Lower lobe of right lung (tissue), 2 donors: ENCODE measurements at places on chromosomes 5 and 9.

DNA sequence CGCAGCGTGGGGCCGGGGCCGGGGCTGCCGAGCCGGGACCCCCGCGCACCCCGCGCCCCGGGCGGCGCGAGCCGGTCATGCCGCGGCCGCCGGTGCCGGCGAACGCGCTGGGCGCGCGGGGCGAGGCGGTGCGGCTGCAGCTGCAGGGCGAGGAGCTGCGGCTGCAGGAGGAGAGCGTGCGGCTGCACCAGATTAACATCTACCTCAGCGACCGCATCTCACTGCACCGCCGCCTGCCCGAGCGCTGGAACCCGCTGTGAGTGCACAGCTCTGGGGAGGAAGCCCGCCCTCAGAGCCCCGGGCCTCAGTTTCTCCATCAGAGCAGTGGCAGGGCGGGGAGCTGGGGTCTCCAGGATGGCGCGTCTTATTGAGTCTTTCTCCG, 335 bp downstream of the GALNT12 start:
- DNase-seq = no peak

DNA sequence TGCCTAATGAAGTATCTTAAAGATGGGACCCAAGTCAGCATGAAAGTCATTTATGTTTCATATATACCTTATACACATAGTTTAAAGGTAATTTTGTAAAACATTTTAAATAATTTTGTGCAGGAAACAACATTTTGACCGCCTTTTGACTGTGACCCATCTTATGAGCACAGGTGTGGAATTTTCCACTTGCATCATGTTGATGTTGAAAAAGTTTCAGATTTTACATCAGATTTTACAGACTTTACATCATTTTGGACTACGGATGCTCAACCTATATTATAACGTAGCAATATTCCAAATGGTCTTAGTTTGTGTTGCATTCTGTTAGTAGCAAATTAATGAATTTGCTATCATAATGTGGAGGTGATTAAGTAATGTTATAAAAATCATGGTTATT, 21.7 kb upstream of the FAM120AOS start:
- no peak for DNase-seq

GRCh38 chr5:169258372-169259000, 42.5 kb downstream of the SLIT3 start:
- DNase-seq = no peak

GRCh38 chr5:97443740-97444139, 260.7 kb upstream of the RIOK2 start:
- no peak for DNase-seq

- DNase-seq = no peak
Measured at GRCh38 chr5:35832762-35833161, 23.9 kb upstream of the IL7R start.

DNA sequence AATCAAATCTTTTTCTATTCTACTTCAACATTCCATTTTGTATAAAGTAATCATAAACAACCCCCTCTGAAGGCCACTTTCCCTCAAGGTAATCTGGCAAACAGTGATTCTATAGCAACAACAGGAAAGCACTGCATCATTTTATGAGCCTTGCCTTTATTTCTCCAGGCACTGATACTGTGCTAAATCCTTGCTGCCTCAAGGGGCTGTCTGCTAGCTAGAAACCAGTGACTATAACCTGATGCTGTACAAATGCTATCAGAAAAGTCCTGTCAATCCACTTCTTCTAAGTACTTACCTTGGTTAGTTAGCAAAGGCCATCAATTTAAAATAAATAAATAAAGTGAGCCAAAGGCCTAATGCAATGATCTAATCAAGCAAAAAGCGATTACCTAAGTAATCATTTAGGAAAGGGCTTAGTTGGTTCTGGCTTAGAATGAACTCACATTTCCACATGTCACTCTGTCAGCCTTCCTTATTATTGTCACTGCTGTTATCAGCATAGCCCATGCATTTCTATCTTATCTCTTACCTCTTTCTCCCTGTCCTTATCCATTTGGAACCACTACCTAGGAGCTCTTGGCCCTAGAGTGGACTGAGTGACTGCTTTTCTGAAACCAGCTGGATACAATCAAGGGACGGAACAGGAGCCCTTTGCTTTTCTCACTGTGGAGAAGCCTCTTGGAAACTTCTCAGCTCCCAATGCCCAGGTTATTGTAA, 246.1 kb upstream of the MEF2C start:
- no peak for DNase-seq

DNA sequence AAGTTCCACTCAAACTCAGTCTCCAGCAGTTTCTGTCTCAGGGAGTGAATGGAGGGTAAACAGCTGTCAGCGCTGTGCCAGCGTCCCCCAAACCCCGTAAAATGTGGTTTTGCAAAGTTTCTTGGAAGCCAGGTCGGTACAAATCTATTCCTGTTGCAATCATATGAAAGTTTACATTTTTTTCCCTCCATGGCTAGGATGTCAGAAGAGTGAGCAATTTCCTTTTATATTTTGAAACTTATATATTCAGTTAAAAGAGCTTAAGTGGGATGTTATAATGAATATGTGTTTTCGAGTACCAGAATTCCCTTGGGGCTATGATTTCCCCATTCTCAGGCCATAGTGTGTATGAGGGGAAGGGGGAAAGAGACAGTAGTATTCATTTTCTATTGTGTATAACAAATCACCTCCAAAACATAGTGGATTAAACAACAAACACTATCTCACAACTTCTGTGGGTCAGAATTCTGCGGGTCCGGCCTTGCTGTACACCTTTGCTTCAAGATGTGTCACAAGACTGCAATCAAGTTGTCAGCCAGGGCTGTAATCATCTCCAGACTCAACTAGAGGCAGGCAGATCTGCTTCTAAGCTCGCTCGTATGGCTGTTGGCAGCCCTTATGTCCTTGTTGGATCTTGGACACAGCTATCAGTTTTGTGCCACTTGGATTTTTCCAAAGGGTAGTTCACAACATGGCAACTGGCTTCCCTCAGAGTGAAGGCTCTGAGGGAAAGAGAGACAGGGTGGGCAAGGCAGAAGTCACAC, 107.4 kb downstream of the SNX18 start:
- no peak for DNase-seq

DNA sequence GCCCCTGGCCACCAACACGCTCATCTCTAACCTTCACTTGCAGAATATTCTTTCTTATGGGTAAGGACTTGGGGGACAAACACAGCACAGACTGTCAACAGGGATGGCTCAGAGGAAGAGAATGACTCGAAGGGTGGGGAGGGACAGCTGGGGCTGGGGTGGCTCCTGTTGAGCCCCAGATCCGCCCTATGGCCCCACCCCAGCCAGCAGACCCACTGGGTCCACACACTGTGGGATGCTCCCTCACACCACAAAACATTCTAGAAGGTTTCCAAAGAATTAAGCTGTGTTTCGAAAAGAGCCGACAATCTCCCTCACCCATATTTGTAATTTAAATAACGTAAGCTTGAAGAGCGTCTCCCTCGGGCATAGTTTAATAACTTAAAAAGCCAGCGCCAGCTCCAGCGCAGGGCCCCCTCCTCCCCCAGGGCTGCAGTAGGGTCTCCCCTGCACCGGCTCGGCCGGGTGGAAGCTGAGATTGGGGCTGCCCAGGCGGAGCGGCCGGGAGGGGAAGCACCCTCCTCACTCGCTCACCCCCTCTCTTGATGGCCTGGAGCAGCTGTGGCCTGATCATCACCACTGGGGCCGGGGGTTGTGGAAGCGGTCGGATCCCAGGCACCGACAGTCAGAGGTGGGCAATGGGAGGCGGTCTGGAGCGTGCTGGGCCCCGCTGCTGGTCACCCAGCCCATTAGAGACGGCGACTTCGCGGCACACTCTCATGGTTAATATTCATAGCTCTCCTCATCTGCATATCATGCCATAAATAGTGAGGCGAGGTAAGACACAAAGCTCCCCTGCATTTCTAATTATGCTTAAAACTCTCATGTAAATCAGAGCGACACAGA, 37.6 kb downstream of the NACC2 start:
- no peak for DNase-seq

DNA sequence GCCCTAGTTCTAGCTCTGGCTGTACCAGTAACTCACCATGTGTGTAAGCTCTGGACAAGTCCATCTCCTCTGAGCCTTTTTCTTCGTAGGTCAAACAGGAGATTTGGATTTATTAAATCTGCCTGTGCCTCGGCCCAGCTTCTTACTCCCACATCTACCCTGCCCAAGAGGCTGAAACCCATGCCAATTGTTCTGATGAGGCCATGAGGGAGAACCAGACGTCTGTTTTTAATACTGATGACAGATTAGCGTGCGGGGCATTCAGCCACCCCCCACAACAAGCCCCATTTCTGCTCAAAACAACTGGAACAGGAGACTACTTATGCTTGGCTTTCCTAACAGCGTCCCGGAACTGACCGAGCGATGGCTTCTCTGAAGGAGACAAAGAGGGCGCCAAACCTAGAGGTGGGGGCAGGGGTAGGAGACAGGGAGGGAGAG, 81.2 kb upstream of the TRIM32 start:
- no peak for DNase-seq

GRCh38 chr9:87275047-87275725, 222.5 kb upstream of the DAPK1 start:
- DNase-seq = no peak

- no peak for DNase-seq
Measured at GRCh38 chr9:131465401-131465800, 37.3 kb upstream of the POMT1 start.

DNA sequence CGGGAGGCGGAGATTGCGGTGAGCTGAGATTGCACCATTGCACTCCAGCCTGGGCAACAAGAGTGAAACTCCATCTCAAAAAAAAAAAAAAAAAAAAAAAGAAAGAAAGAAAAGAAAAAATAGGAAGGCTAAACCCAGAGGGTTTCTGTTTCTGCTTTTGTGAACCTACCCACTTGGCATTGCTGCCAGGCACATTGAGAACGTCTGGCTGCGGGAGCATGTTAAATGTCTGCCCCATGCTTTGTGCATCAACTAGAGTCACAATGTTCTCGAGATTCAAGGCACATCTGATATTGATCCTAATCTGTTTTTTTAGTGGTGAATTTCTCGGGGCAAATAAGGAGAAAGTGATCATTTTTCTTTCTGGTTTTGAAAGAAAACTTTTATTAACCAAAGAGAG, 2.8 kb downstream of the SLC25A25 start:
- no peak for DNase-seq

DNA sequence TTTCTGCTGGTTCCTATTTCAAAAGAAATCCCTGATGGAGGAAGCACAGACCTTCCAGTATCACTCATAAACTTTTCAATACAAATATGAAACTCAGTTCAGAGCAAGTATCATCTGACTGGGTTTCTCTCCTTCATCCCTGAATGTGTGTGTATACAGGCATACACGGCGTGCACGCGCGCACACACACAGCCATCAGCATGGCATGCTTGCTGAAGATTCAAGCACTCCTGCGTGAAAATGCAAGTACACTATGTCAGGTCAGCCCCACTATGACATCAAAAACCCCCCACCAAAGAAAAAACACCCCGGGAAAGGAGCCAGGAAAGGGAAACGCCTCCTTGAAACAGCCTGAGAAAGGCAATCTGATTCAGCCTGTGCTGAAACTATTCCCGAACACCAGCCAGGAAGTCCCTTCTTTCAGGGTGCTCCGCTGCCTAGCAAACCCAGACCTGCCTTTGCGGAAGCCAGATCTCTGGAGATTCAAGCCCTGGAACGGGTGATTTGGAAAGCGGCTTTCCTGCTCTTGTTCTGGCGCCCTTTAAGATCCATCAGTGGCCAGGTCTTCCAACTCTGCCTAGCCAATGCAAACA, 831 bp downstream of the KLHL3 start:
- peak; percentile 43 for DNase-seq

DNA sequence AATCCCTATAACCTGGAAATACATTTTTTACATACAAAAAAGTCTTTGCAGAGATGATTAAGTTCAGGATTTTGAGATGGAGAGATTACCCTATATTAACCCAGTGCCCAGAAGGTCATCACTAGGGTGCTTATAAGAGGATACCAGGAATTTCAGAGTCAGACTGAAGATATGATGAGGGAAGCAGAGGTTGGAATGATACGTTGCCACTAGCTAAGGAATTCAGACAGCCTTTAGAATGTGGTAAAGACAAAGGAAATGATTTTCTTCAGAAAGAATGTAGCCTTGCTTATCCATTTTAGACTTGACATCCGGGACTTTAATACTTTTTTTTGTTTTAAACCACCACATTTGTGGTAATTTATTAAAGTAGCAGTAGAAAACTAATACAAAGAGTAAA, 2176.8 kb upstream of the C9orf72 start:
- no peak for DNase-seq

DNA sequence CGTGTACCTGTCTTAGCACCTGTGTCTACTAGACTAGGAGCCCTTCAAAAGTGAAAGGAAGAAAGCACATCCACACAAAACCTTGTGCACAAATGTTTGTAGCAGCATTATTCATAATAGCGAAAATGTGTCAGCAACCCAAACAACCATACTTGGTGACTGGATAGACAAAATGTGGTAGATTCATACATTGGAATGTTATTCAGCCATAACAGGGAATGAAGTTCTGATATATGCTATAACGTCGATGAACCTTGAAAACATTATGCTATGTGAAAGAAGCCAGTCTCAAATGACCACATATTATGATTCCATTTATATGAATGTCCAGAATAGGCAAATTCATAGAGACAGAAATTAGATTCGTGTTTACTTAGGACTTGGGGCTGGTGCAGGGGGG, 57.8 kb upstream of the LARP1 start:
- DNase-seq = no peak

GRCh38 chr5:54870271-54870670, 115.1 kb downstream of the ESM1 start:
- no peak for DNase-seq

DNA sequence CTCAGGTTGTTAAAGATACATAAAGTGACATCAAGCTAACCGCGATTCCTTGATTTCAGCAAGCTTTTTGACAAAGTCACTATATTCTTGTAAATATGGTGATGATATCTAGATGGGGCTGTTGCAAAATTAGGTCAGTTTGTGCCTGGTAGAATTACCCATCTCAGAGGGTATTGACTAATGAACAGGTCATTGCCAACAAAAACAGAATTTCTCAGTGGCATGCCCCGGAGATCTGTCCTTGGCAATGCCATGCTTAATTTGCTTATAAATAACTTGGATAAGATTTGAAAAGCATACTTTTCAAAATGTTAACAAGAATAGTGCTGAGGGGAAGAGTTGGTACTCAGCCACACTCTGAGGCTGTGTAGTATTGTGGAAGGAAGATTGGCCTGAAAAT, 783.3 kb upstream of the SEMA6A start:
- no peak for DNase-seq

- DNase-seq = no peak
Measured at GRCh38 chr5:62581836-62582597, 3.4 kb downstream of the LRRC70 start.

- DNase-seq = no peak
Measured at GRCh38 chr9:78131969-78132700, 100.5 kb upstream of the GNAQ start.

DNA sequence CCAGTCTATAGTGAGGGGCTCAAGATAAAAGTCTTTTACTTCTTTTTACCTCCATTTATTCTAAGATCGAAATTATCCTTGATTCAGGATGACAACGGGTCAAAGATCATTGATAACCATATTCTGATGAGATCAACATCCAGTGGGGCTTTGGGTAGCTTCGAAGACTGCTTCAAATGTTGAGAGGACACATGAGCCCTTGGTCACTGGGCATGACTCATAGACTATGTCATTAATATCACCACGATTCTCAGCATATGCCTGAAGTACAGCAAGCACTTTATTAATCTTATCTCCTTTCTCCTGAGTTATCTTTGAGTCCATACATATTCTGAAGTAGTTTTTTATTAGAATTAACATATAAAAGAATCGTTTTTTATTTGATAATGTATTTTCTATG, 117.1 kb upstream of the DAB2 start:
- DNase-seq = no peak

- DNase-seq = peak; percentile 94
Measured at GRCh38 chr9:134407121-134407779, 81.0 kb downstream of the RXRA start.
